K562 (cell line): ENCODE measurements at places on chromosomes 11 and 22. TPM values are rescaled to one million over a fixed set of nuclear protein-coding genes. Genes with fewer than 3 reads are reported as not detected.

The BEST1 gene
- 0.85 and 1.0 TPM in 2 replicates for total RNA-seq

The MS4A3 gene
- 28.7 and 32.8 TPM in 2 replicates for total RNA-seq

The OR51I1 gene
- total RNA-seq: 6.6 and 7.2 TPM in 2 replicates

DNA sequence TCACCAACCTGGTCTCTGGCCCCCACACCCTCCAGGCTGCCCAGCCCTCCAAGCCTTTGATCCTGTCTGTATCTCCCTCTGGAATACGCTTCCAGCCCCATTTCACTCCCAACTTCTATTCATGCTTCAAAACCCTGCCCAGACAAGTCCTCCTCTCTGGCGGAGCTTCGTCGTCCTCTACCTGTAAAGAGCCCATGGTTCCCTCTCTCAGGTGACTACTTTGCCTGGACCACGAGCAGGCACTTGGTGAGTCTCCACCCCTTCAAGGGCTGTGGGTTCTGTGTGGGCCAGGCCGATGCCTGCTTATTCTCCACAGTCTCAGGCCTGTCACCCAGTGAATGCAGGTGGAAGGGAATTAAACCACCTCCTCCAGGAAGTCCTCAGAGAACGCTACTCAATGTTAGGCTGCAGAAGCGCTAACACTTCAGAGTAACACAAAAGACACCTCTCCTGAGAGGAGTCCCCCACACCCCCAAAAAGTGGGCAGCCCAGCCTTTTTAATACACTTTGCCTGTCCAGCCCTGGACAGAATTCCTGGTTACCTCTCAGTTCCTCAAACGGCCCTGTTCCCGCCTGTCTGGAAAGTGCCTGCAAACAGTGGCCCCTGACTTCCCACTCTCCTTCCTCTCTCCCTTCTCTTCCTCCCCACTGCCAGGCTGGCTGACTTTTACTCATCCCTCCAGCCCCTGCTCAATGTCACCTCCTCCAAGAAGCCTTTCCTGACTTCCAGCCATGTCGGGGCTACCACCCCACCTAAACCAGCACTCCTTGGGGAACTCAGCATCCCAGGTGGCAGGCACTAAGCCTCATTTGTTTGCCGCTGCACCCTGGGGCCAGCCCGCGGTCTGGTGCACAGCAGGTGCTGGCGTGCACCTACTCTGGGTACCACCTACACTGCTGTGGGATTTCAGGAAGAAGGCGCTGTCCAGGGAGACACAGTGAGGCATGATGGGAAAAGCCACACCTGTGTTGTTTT is 9.0 kb downstream of the RAC2 start:
- no peak for DNase-seq

- no peak for DNase-seq
Observed at GRCh38 chr11:61334434-61335354, 1.7 kb downstream of the TKFC start.

GRCh38 chr11:5631969-5632635 is 7.3 kb downstream of the TRIM34 start:
- DNase-seq: no peak

The MMP8 gene
- total RNA-seq: not detected in 2 replicates

The MMP20 gene
- not detected in 2 replicates for total RNA-seq

The CCDC116 gene
- total RNA-seq: 11.3 and 15.6 TPM in 2 replicates

GRCh38 chr11:118633319-118633690 is 25.9 kb downstream of the PHLDB1 start:
- no peak for DNase-seq

- peak; percentile 52 for DNase-seq
Observed at GRCh38 chr11:62614275-62614674, 1.2 kb downstream of the ROM1 start.

The SCN4B gene
- total RNA-seq: not detected in 2 replicates

DNA sequence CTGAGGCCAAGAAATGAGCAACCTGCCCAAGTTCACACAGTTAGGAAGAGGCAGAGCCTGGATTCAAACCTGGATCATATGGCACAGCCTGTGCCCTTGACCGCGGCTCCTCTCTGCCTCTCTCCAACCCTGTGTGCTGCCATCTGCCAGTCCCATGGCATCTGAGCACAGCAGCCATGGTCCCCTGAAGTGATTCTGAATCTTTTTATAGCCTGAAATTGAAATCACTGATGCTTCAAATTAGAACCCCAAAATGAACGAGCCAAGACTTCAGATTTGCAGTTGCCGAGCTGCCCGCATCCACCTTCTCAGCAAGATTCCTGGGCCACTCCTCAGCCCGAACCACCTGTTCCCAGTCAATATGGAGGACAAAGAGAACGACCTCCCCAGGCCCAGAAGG is 252.7 kb downstream of the CTTN start:
- no peak for DNase-seq

DNA sequence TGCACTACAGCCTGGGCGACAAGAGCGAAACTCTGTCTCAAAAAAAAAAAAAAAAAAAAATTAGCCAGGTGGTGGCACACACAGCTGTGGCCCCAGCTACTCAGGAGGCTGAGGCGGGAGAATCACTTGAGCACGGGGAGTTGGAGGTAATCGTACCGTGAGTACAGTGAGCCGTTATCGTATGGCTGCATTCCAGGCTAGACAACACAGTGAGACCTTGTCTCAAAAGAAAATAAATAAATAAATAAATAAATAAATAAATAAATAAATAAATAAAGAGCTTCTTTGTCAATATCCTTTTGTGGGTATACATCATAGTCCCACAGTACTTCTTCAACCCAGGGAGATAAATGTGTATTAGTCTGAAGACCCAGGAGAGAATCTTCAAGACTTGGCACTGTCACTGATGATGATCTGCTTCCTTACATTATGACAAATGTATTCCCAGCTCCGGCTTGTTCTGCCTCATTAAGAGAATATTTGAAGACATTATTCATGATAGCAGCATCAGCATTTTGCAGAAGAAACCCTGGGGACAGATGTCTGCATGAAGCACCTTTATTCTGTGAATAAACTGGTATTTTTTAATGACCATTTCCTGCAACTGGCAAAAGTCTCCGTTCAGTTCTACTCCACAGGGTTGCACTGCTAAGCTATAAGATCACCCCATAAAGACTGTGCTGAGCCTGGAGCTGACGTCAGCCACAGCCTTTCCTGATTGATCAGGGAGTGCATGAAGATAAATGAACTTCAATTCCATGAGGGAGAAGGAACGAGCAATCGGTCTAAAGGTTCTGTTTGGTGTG is 1.6 kb upstream of the ACY3 start:
- no peak for DNase-seq

The KCNQ1OT1 gene
- 1.4 and 1.7 TPM in 2 replicates for total RNA-seq

GRCh38 chr22:34847072-34847471 is 218.9 kb upstream of the ISX start:
- DNase-seq: no peak

DNA sequence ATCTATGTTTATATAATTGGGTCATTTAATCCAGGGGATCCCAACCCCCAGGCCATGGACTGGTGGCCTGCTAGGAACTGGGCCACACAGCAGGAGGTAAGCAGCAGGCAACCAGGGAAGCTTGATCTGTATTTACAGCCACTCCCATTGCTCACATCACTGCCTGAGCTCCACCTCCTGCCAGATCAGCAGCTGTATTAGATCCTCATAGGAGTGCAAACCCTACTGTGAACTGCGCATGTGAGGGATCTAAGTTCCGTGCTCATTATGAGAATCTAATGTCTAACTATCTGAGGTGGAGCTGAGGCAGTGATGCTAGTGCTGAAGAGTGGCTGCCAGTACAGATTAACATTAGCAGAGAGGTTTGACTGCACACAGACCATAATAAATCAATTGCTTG is 32.8 kb downstream of the MS4A2 start:
- DNase-seq: peak; percentile 41

- DNase-seq: no peak
Observed at GRCh38 chr22:29055192-29055830, 6.3 kb downstream of the C22orf31 start.

- DNase-seq: peak; percentile 42
Observed at GRCh38 chr11:57474017-57474802, 13.9 kb downstream of the RTN4RL2 start.

The CCDC73 gene
- not detected in 2 replicates for total RNA-seq

DNA sequence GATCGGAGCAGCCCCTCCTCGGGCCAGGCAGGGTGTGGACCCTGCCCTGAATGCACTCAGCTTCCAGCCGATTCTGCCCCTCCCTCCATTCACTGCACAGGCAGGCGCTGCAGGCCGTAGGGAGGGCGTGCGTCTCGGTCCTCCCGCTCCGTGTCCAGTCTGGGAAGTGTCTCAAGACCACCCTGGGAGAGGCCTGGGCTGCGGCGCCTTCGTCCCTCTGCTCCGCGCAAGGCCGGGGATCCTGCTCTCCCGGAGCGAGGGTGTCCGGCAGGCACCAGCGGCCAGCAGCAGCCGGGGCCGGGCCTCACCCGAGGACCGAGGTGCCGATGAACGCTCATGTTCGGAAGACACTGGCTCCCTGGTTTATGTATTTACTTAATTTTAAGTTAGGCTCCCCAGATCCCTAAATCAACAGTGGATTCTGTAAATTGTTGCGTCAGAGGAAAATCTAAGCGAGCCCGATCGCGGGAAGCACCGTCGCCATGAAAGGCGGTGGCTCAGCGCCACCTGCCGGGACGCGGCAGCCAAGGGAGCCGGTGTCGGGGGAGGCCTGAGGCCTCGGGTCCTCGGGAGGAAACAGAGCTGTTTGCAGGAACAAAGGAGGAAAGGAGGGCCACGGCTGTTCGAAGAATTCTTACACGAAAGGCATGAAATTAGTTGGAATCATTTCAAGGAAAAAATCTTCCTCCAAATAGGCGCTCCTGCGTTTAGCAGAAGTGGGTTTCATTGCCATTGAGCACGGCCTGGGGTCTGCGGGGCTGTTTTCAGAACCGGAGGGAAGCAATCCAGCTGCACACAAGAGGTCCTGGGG is 195.3 kb downstream of the BRD1 start:
- no peak for DNase-seq

DNA sequence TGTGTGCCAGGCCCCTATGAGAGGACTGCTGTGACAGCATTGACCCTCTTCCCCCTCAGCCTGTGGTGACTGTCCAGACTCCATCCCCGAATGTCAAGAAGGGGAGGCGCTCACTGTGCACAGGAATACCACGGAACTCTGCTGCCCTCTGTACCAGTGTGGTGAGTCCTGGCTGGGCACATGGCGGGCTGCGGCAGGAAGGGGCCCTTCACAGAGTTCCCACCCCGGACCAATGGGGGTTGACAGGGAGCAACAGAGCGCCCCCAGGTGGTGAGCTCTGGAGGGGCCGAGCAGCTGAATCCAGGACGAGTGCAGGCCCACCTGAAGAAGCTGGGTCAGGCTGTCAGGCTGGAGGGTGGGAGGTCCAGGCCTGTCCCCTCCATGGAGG is 83.8 kb upstream of the MYOD1 start:
- DNase-seq: no peak

The C11orf42 gene
- not detected in 2 replicates for total RNA-seq

The MMP12 gene
- not detected in 2 replicates for total RNA-seq

DNA sequence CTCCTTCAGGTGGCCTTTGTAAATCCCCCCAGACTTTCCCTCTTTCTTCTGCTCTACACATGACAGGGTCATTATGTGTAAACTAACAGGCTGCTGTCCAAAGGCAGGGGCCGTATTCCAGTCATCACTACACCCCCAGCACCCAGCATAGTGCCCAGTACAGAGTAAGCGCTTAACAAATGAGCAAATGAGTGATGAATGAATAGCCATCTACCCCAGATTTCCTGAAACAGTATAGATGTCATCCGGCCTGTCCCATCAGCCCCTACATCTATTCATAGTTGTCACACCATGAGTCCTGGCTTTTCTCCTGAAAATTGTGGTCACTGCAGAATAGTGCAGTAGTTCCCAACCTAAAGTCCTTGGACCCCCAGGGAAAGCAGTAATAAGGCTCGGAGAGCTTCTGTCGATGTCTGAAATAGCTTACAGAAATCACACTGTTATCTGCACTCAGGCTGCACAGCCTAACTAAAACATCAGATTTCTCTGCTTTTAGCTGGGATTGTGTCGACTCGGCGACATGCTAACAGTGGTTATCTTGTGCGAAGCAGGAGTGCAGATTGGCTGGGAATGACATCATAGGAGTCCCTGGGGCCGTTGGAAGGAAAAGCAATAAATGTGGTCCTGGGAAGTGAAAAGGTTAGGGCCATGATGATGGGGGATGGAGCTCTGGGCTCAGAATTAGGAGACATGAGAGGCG is 143.8 kb upstream of the NECTIN1 start:
- no peak for DNase-seq

- DNase-seq: no peak
Observed at GRCh38 chr11:47631473-47631872, 10.9 kb downstream of the MTCH2 start.

DNA sequence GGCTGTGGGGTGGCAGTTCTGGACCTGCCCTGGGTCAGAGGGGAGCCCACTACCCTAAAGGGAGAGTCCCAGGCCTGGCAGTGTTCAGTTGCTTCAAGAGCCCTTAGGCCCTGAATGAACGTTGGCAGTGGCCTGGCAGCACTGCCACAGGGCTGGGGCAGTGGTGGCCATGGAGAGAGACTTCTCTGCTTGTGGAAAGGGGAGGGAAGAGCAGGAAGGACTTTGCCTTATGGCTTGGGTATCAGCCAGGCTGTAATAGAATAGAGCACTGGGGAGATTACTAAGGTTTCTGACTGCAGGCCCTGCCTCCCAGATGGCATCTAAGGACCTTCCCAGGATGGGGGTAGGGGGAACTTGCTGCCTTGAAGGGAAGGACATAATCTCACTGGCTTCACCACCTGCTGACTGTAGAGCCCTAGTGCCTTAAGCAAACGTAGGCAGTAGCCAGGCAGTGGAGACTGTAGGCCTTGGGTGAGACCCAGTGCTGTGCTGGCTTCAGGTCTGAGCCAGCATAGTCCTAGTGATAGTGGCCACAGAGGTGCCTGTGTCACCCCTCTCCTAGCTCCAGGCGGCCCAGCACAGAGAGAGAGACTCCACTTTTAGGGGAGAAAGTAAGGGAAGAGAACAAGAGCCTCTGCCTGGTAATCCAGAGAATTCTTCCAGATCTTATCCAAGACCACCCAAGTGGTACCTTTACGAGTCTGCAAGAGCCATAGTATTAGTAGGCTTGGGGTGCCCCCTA is 27.6 kb downstream of the PLA2G6 start:
- DNase-seq: no peak

- DNase-seq: no peak
Observed at GRCh38 chr11:70630816-70631623, 232.7 kb downstream of the CTTN start.

The LGR4 gene
- total RNA-seq: 4.7 and 5.8 TPM in 2 replicates

The C22orf23 gene
- 0.49 and 0.64 TPM in 2 replicates for total RNA-seq

GRCh38 chr11:95827696-95828095 is 37.4 kb downstream of the CEP57 start:
- DNase-seq: no peak

GRCh38 chr11:85170184-85170583 is 457.0 kb downstream of the DLG2 start:
- DNase-seq: no peak

GRCh38 chr11:8095806-8096522 is 15.0 kb downstream of the TUB start:
- DNase-seq: no peak

- DNase-seq: no peak
Observed at GRCh38 chr11:15148169-15148568, 33.4 kb downstream of the INSC start.

DNA sequence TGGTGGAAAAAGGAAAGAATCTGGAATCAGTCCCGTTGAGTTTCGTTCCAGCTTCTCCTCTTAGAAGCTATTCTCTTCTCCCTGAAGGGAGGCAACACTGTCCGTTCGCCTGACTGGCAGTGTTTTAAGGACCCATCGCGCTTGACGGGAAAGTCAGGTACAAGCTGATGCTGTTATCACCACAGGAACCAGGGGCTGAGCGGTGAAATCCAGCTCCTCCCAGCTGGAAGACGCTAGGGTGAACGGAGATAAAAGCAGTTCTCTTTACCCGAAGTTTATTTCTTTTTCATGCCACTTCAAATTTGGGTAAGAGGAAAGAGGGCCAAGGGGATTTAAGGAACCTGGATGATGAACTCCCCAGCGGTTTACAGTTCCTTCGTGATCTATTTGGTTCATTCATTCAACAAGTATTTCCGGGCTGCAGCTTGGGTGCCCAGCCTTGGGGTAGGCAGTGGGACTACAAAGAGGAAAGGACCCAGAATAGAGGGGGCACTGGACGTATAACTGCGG is 551 bp upstream of the DEUP1 start:
- peak; percentile 46 for DNase-seq
